ENCODE measurements at places on chromosomes 1 and 21.
A peak's percentile ranks its signal among the peaks of the same experiment; 100 is the strongest.

GRCh38 chr1:33244143-33244808 lies 12.0 kb upstream of the ZNF362 start:
- no peak for DNase-seq

- DNase-seq, result peak; percentile 59
Measured at GRCh38 chr1:155003227-155003765, 694 bp downstream of the ZBTB7B start.

DNA sequence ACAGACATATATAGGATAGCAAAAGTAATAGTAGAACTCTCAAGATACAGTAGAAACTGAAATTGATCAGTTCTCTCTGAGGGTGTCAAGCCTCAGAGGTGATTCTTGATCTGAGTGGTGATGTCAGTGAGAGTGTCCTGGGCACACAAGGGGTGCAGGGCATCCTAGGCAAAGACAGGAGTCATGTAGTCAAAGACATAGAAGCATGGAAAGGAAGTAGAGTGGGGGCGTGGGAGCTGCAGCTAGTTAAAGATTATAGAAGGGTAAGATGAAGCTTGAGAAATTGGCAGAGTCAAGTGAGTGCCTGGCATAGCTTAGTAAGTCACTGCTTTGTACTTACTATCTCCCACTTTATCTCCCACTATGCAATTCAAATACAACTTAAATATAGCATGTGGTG lies 22.8 kb downstream of the CDC7 start:
- DNase-seq, result no peak

DNA sequence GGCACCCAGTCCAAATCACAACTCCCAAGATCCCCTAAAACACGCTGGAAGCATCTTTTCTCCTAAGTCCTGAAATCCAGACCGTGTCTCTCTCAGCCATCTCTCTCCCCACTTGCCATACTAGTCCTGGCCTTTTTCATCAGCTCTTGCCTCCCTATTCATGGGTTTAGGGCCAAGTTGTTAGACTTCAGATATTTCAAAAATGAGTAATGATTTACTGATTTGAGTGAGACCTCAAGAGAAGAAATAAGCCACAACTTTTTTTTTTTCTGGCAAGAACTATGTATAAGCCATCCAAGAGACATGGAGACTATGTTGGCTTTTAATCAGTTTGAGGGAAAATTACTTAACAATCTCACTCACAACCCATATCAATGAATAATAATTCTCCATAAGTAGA lies 62.5 kb downstream of the TBX15 start:
- DNase-seq, result no peak

DNA sequence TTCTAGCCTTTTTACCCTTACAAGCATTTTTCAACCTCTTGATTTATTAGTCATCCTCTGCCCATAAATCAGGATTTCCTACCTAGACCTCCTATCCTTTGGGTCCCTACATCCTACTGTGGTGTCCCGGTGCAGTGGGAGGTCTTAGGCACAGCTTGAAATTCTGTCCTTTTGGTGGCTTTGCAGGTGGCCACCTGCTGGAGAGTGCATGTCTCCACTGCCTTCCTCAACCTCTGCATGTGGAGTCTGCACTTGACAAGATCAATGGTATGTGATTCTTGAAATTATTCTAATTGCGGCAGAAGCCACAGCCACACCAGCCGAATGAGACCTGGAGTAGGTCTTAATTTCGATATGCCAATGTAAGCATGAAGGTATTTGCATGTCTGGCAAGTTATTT lies 11.4 kb upstream of the KCNA3 start:
- DNase-seq, result no peak

- no peak for DNase-seq
Measured at GRCh38 chr1:30514945-30515344, 208.4 kb downstream of the MATN1 start.

- no peak for DNase-seq
Measured at GRCh38 chr1:175498002-175498401, 245.4 kb downstream of the TNR start.

GRCh38 chr1:91764471-91765115 lies 121.4 kb downstream of the TGFBR3 start:
- no peak for DNase-seq

DNA sequence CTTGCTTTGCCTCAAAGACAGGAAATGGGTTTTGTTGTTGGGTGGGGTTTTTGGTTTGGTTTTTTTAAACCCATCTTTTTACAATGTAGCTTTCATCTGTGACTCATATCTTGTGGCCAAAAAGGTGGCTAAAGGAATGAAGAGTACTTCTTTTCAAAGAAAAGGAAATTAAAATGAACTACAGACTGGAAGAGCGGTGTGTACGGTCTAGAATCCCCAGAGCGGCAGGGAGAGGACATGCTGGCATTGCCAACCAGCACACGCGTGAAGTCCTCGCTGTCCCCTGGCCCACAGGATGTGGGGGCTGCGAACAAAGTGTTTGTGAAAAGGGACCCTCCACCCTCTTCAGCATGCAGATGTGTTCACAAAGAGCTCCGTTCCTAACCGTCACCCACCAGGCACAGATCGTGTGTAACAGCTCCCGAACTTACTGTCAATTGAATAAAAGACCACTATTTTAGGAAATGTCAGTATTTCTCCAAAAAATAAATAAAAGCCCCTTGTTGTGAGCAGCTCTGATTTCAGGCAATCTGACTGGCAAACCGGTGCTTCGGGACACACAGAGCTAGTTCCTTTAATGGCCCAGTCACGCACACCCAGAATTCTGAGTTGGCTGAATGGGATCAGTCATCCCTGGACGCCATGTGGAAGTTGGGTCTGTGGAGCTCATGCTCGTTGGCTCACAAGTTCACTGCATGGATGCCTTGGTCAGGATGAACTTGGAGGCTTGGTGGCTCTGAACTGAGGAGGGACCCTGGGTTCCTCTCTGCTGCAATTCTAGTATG lies 602.9 kb downstream of the NPHP4 start:
- no peak for DNase-seq

DNA sequence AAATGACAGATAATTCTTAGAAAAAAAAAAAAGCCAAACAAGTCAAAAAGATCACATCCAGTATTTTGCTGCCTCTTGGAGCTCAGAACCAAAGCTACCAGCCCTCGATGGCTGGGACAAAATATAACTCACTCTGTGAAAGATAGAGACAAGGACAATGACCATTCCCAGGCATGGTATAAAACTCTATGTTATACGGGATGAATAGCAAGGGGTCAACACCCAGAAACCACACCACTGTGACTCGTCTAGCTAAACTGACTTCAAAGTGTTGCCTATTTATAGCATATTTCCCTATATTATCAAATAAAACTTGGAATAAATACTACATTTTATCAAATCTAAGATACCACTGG lies 10.1 kb downstream of the TMEM63A start:
- no peak for DNase-seq

GRCh38 chr1:196660272-196660671 lies 8.4 kb downstream of the CFH start:
- no peak for DNase-seq

GRCh38 chr1:7002728-7003127 lies 217.5 kb downstream of the CAMTA1 start:
- DNase-seq, result no peak

DNA sequence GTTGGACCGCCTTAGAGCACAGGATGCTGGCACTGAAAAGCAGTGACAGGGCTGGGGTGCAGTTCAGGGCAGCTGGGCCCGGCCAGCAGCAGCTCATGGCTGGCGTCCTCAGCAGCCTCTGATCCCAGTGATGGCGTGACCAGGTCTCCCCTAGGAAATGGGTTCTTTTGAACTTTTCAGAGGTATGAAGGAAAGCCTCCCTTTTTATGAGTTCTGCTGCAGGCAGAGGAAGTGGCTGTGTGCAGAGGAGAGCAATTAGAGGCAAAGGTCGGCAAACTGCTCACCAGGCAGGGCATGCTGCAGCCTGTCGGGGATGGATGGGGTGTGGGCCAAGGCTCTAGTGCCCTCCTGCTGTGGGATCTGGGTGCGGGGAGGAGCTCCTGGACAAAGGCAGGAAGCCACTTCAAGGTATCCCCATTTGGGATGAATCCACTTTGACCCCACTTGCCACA lies 45.6 kb upstream of the RAB4A start:
- no peak for DNase-seq

DNA sequence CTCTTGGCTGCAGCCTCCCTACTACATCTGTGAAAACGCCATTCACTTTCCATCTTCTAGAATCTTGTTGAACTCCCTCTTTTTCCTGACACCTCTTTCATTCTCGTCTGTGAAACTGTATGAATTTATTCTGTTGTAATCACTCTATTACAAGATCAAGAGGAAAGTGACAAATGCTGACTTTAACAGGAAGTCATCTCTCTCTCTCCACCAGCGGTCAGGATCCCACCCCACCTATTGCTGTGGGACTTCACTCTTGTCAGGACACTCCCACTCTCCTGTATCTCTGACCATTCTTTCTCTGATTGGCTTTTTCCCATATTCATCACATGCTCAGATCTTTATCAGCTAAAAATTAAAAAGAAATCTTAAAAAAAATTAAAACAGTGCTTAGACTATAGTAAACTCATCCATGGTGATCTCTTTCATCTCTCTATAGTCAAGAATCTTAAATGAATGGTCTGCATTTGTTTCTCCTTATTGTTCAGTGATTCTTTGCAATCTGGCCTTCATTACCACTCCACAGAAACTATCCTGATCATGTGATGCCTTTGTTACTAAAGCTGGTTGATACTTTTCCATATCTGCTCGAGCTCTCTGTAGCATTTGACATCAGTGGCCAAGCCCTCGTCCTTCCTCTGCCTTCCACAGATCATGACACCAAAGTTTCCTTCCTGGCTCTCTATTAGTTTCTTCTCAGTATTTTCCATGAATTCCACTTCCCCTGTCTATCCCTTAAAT lies 113.6 kb downstream of the UCHL5 start:
- no peak for DNase-seq

DNA sequence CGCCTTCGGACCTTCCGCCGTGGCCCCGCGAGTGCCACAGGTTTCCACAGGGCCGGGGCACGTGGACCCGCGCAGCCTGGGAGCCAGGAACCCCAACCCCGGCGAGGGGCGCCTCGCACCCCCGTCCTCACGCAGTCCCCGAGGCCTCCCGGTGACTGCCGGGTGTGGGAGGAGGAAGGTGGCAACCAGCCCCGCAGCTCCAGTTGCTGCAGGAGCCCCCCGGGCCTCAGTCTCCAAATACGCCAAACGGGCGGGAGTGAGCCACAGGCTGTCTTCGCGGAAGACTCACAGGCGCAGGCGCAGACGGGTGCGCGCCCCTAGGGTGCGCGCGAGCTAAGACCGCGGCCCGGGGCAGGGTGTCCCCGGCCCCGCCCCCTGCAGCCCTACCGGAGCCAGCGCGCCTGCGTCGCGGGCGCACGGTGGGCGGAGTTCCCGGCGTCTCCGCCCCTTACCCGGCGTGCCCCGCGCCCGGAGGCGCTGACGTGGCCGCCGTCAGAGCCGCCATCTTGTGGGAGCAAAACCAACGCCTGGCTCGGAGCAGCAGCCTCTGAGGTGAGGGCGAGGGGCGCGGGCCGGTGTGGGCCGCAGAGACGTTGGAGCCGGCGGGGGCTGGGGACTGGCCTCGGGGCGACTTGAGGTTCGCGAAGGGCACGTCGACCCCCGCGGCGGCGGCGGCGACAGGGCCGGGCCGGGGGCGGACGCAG lies at the start of gene ARF1:
Gene ARF1, plus strand, starts transcription at position 495 of the 704 bp plus-strand sequence. CDS start 14,407 bp downstream, outside the sequence.
- peak; percentile 91 for DNase-seq

DNA sequence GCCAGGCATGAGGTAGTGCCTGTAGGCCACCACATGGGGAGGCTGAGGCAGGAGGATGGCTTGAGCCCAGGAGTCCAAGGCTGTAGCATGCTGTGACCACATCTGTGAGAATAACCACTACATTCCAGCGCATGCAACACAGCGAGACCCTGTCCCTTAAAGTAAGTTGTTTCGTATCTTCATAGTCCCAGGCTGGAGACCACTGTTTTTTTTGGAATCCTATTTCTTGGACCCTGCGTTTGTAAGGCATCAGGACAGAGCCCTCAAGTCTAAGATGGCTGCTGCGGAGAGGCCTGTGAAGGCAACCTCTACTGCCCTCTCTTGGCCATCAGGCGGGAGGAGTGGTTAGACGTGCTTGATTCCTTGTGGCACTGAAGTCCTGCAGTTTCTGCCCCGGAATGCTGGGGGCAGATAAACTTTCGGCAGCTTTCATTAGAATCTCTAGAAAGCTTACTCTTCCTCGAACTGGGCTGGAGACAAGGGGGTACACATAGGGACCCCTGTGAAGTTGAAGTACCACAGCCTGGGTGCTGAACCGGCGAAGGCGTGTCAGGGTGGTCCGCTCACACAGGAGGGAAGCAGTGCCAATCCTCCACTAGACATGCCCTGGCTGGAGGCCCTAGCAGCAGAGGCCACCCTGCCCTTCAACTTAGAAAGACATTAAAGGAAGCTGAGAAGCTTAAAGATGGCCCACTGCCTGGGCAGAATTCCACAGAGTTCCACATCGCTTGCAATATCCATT lies 36.6 kb downstream of the RABIF start:
- no peak for DNase-seq

- no peak for DNase-seq
Measured at GRCh38 chr1:179208681-179209477, 20.6 kb downstream of the ABL2 start.
